ENCODE measurements at places on chromosomes 5 and 9.

- DNase-seq, result no peak
Observed at GRCh38 chr5:105924366-105924765, 1746.4 kb downstream of the EFNA5 start.

- no peak for DNase-seq
Observed at GRCh38 chr5:90483206-90483605, 8.5 kb downstream of the POLR3G start.

DNA sequence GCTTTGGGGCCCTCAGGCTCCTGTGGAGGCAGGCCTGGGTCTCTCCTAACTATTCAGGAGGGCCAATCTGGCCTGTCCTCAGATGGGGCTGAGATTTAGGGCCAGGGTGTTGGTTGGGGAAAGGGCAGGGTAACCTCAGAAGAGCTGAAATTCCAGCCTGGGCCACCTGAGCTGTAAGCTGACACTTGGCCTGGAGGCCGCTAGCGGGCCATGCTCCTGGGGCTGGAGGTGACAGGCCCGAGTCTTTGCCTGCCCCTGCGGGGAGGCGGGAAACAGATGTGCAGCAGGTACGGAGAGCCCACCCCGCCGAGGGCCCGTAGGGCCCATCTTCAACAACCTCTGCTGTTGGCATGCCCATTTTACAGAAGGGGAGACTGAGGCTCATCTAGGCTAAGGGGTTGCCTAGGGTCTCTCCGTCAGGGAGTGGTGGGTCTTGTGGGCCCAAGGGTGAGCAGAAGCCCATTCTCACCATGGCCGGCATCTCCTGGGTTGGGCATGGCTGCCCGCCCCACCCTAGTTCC lies 69.5 kb downstream of the RXRA start:
- DNase-seq, result no peak

- no peak for DNase-seq
Observed at GRCh38 chr5:166436872-166437271, 1854.6 kb upstream of the WWC1 start.

DNA sequence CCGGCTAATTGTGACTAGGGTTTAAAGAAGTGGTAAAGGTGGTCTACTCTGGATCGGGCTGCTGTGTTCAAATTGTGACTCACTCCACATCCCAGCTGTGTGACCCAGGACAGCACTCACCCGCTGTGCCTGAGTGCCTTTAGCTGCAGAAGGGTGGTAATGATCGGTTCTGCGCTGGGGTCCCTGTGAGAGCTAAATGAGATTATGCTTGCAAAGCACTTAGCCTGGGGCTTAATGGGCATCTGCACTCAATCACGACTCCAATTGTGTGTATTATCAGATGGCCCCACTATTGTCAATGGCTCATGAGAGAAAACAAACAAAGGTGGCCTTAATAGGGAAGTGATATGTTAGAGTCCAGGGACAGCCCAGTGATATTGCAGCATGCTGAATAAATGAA lies 25.1 kb upstream of the TBC1D2 start:
- DNase-seq, result no peak

GRCh38 chr5:56159521-56159947 lies 73.6 kb downstream of the ANKRD55 start:
- DNase-seq, result peak; percentile 36

Measured in hematopoietic multipotent progenitor cell treated with erythropoietin and hydrocortisone succinate and interleukin-3 and kit ligand, for 6 days (in vitro differentiated cells).